T follicular helper cell (primary cell): ENCODE measurements at places on chromosomes 5 and 9.

- no peak for DNase-seq
Measured at GRCh38 chr5:155700333-155700732, 626.6 kb upstream of the SGCD start.

DNA sequence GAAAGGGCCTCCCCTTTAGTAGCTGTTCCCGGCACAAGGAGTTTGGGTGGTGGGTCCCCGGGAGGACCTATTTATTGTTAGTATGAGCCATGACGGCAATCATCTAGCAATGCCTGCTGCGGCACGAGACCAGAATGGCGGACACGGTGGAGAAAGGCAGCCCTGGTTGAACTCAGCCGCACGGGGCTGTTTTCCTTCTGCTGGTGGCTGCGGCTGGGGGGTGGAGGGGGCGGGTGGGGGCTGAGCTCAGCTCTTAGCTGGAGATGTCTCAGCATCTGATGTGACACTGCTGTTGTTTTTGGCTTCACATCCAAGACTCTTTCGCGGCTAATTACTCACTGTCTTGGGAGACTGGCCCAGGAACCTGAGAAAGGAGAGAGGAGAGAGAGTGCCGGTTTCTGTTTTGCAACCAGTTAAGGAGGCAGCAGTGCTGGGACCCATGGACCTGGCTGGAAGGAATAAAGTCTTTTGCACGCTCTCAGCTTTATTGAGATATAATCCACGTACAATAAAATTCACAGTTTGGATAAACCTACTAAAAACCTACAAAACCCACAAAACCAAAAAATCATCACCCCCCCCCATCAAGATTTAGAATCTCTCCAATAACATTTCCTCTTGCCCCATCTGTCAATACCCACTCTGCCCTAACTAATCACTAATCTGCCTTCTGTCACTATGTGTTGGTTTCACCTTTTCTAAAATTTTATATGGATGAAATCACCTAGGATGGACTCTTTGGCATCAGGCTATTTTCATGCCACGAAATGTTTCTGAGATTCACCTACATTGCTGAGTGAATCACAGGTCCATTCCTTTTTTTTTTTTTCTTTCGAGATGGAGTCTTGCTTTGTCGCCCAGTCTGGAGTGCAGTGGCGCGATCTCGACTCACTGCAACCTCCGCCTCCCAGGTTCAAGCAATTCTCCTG is 81.8 kb upstream of the NEURL1B start:
- no peak for DNase-seq

DNA sequence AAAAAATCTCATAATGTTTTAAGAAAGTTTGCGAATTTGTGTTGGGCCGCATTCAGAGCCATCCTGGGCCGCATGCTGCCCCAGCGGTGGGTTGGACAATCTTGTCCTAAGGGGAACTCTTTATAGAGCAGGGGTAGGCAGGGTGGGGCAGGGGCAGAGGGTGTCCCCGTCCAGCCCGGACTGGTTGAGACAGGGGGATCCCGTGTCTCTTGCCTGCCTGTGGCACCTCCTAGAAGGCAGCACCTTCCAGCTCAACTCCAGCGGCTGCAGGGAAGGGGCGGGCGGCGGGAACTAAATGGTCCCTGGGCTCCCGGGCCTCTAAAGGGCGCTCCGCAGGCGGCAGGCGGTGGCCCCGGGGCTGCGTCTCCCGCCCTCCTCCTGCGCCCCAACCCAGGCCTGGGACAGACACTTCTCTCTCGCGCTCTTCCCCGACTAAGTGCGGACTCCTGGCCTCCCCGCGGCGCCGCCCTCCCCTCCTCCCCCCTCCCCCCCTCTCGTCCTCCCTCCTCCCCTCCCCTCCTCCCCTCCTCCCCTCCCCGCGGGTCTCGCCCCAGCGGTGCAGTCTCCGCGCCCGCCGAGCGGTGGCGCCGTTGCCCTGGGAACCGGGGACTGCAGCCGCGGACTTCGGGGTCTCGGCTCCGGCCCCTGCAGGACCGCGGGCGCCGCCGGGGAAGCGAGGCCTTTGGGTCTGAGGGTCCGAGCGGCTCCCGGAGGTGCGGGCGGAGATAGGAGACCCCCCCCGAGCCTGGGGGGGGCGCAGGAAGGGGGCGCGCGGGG is 132.6 kb downstream of the MRPL36 start:
- DNase-seq = peak; percentile 26

- DNase-seq = no peak
Measured at GRCh38 chr9:78806492-78807160, 509.7 kb downstream of the PSAT1 start.

DNA sequence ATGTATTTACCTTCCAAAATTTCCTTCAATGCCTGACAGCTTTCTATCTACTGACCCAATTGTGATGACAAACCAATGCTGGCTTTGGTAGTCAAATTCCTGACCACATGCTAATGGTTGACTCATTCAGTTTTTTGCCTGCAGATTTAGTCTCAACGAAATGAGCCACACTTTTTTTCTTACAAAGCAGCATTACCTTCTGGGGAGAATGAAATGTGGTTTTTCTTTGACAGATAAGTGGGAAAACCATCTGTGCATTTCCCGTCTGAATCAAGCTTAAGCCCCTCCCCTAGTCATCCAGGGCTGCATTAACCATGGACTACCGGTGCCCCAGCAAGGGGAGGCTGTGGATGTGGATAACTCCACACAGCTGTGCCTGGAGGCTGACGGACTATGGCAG is 99.6 kb upstream of the TAF11L2 start:
- DNase-seq = no peak

DNA sequence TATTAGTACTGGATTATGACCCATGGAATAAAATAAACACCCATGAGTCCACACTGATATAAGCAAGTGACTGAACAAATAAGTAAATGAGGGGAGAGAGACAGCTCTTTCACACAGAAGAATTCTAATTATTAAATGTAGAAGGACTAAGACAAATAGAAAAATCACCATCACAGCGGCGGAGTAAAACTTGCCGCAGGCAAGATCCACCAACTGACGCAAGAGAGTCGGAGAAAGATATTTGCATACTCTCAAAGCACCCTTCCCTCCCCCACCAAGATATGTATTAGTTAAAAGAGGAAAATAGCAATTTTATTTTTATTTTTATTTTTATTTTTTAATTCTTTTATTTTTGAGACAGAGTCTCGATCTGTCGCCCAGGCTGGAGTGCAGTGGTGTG is 14.6 kb upstream of the N4BP3 start:
- no peak for DNase-seq

DNA sequence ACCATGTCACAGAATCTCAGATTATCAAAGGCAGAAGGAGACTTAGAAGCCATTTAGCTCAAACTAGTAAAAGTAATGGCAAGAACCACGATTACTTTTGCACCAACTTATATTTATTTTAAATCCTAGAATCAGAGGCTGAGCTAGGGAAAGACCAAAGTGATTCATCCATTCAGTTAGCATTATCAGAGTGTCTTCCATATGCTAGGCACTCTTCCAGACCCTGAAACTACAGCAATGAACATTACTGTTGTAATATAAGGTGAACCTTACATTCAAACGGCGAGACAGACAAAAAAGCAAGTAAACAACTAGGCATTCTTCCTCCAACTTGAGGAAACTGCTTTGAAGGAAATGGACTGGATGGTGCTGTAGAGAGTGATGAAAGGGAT is 7.9 kb downstream of the PDE6A start:
- no peak for DNase-seq

- DNase-seq = no peak
Measured at GRCh38 chr5:74342948-74343682, 297.4 kb downstream of the ENC1 start.

DNA sequence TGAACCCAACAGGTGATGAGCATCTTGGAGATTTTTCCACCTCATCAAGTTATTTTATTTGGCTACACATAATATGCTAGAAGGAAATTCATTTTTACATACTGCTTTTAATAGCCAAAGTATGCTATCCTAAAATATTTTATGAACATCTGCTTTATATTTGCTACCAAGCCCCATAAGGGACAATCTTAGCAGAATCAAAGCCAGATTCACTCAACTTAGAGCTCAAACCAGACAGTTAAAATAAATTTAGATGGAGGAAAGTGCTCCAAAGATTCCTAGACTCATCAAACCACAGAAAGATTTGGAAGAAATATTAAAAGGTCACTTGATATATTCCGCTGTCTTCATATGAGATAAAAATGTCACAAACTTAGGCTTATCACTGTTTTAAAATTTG is 637.1 kb upstream of the CCNG1 start:
- no peak for DNase-seq

- no peak for DNase-seq
Measured at GRCh38 chr5:58675341-58675740, 92.5 kb downstream of the RAB3C start.

DNA sequence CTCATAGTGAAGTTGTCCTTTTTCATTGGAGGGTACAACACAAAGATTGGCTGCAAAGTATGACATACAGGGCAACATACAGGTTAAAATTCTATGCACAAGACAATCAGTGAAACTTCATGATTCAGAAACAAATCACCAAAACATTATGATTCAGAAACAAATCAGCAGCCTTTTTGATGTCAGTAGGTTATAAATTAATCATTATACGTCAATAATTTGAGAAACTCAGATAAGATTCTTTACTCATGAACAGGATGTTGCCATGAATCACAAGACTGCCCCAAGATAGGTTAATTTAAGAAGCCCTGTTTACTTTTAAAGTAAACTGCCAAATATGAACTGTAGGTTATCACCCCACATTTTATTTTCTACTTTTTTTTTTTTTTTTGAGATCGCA is 62.2 kb upstream of the IL33 start:
- DNase-seq = no peak

- no peak for DNase-seq
Measured at GRCh38 chr5:18792145-18792544, 1157.9 kb downstream of the TAF11L14 start.

DNA sequence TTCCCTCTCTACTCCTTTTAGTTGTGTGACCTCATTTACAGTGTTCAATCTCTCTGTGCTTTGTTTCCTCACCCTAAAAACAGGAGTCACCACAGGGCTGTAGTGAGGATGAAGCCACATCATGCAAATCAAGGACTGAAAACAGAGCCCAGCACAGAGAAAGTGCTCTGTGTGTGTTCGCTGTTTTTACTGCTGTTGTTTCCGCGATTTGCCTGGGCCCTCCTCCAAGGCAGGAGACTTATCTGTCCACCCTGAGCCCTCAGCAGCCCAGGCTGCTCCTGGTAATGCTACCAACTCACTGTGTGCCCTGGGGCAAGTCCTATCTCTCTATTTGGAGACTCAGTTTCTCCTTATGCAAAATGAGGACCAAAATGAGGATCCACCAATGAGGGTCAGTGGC is 87.2 kb upstream of the NEURL1B start:
- no peak for DNase-seq

DNA sequence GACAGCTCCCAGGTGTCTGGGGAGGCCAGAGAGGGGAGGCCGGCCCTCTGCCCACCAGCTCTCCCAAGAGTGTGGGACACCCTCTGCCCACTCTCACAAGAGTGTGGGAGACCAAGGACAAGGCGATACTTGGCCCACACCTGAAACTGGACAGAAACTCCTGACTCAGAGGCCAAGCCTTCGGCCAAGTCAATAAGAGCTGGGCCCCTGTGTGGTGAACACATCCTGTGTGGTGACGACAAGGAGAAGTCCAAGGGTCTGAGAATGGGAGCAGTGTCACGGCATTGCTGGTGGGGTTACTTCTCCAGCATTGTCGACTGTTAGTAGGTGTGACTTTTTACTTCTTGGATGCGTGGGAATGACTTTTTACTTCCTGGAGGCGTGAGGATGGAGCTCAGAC is 14.6 kb upstream of the F2RL1 start:
- no peak for DNase-seq

DNA sequence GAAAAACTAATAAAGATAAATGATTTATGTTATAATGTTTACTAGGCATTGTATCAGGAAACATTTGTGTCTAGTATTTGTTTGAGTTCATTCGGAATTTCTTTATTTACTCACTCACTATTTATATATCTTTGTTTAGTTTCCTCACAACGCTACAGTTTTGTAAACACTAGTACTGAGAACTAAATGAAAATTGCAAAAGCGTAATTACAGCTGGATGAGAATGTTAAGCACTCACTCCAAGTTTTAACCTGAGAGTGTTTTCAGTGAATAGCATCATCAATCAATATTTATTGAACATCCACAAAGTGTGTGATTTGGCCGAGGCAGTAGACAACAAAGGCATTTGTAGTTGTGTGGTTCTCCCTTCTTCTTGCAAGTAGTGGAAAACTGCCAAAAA is 969.6 kb upstream of the DMAC1 start:
- no peak for DNase-seq

DNA sequence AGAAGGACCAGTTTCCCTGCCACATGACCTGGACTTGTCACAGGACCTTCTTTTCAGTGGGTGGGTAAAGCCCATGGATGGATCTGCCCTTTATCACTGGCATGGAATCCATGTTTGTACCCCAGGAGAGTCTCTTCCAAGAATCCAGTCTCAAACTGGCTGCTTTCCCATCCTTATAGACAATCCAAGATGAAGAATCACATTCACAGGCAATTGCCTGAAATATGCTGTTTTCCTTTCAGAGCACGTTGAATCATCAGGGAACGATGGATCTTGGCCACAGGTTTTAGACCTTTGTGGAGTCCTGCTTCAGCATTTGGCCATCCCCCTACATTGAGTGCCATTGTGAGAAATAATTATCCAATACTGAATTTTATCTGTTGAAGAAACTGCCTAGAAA is 319.8 kb downstream of the ASTN2 start:
- DNase-seq = no peak

DNA sequence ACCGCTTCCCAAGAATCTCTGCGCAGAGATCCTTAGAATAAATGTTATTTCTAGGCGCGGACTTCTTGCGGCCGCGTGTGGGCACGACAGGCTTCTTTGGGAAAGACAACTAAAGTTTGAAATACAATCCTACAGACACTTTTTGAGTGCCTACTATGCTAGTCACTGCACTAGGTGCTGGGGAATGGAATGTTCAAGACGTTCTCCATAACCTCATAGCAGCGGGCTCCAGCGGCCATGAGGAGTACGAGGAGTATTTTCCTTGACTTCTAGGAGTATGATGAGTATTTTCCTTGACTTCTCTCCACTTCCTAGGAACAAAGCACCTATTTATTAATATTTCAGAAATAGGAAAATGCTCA is 636 bp upstream of the PWWP2A start:
- DNase-seq = no peak

DNA sequence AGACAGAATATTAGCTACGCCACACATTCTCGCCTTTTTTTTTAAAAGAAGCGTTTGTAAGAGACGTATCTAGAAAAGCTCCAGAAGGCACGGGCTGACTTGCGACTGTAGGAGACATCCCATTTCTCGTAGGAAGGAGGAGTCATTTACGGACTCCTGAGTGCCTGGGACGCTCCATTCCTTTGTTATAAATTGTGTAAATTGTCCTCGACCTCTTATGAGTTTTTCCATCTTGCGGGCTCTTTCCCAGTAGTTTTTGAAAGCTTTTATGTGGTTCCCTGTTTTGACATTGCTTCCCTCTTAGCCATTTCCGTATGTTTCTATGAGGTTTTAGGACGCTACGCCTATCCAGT is 1.0 kb downstream of the RABL6 start:
- DNase-seq = no peak

GRCh38 chr5:126360467-126360866 is 62.7 kb upstream of the GRAMD2B start:
- DNase-seq = no peak

- DNase-seq = no peak
Measured at GRCh38 chr5:160699301-160699700, 152.7 kb downstream of the ATP10B start.
